ENCODE measurements at places on chromosomes 4 and X.

DNA sequence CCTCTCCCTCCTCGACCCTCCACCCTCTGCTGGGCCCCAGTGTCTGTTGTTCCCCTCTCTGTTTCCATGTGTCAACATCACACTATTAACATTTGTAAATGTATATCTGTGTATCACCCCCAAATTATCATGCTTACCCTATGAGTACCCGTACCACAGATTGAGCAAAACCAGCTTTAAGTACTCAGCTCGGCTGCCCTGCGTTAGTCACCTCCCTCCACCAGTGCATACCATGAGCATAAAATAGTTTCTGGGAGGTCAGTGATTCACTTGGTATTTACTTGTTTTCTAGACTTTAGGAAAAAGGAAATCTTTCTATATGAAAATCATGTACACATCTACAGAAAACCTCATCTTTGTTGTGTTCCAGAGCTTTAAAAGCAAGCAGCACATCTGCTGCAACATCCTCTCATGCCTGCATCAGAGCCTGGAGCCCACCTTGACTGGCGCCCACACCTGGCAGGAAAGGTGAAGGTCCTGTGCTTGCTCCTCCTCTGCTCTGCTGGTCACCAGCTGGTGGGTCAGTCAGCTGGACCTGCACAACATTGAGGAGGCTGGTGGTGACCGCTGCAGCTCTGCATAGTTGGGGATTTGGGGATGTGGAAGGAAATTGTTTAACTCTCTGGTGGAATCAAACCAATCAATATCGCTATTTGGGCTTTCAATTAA lies 214.4 kb upstream of the KLF3 start:
- peak; percentile 61 for DNase-seq

DNA sequence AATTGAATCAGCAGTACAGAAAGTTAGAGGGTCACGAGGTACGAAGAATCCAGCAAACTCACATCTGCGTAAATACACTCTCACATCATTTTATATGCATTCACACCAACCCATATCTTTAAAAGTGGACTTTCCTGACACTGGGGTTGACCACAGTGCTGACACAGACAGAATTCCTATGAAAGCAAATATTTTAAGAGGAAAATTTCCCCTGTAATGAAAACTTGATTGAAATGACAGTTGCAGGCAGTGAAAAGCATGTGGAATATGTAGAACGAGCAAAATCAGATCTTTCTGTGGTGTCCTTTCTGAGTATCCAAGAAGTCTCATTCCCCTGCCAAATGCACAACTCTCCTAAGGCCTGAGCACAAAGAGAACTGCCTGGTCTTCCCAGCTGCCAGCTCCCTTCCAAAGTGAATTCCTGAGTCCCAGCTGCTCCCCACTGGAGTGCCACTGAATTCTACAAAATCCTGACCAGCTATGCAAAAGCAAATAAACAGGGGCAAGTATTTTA lies 50.5 kb upstream of the FAM9C start:
- peak; percentile 82 for DNase-seq

DNA sequence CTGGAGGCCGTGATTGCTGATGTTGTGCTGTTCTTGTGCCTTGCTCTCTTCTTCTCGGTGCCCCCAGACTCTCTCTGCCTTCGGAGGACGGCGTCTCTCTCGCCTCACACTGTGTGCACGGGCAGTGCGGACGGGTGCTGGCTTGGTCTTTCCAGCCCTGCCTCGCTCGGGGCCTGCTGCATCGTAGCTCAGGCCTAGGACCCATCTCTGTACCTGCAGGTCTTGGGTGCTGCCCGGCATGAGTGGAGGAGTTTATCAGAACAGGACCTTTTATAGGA lies 18.2 kb downstream of the RGS12 start:
- no peak for DNase-seq

DNA sequence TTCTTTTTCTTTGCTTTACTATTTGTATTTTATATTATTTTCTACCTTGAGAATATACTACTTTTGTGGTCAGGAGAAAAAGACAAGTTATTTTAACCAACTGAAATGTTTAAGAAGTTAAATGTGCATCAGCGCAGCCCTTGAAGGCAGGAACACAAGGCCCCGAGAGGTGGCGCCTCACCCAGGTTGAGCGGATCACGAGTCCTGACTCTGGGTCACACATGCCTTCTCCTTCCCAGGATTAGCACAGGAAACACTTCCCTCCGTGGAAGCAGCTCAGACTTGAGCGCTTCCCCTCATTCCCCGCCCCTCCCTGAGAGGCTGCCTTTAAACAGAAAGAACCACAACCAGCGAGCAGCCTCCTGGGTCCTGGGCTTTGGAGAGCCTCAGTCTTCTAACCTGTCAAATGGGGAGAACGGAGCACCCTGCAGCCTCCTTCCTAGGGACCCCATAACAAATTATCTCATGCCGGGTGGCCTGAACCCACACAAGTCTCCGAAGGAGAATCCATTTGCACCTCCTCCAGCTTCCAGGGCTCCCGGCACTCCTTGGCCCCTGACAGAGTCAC lies 217.6 kb downstream of the AFAP1 start:
- peak; percentile 17 for DNase-seq

- peak; percentile 62 for DNase-seq
Observed at GRCh38 chr4:28211676-28212470, 1351.2 kb downstream of the STIM2 start.

GRCh38 chr4:54099287-54099747 lies 646 bp upstream of the GSX2 start:
- DNase-seq = no peak

DNA sequence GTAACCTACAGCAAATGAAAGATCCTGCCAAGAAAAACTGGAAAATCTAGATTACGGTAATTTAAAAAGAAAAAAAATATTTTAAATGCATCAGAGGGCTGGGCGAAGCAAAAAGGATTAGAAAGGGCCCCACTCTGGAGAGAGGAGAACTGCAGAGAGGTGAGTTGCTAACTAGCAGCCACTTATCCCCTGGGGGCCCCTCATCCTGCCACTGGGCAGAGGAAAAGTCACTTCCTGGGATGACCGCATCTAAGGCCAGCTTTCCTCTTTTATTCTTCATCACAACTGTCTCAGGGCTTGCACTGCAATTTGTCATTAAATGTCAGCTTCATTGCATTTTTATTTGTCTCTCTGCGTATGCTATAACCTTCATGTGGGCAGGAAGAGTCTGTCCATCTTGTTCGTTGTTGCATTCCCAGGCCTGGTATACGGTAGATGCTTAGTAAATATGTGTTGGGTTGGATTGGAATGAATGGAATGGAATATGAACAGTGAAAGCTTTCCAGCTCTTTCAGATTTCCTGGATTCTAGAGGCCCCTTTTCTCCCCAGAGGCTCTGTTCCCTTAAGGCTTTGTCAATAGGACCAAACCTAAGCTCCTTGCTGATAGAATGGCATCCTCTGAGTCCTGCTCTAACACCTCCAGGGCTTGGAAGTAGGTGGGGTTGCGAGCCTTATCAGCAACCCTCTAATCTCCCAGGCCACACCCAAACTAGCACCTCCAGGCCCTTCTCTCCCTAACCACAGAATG lies 58.9 kb downstream of the TLR10 start:
- DNase-seq = peak; percentile 64

GRCh38 chr4:53682196-53682595 lies 90.9 kb upstream of the LNX1 start:
- peak; percentile 88 for DNase-seq

DNA sequence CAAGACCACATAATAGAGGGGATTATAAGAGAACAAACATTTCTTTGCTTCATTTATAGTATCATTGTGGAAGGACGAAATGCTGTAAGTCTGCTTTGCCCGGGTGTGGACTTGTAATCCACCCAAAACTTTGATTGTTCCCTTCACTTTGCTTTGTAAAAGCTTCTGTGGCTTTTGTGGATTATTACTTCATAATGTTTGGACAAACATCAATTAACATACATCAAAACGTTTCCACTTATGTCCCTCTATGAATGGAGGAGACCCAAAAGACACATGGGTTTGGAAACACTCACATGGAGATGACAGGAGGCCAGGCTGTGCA lies 415.4 kb downstream of the SPRY1 start:
- no peak for DNase-seq

DNA sequence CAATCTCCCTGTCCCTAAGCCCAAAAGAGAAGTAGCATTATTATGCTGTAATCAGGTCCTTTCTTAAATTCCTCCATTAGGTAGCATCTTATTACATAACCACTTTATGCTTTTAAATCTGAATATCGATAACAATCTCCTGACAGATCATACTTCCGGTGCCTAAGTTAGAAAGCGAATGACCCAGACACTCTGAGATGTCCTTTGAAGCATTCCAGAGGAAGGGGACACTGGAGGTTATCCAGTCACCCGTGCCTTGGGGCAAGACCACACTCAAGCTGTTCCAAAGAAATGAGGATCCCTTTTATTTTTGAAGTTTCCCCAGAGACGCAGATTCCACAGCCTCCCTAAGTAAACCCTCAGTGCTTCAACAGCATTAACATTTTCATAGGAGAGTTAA lies 125.7 kb downstream of the PALLD start:
- no peak for DNase-seq

GRCh38 chrX:148905400-148905799 lies 405.0 kb downstream of the AFF2 start:
- no peak for DNase-seq

Data from fibroblast of skin of scalp (primary cell).